K562 (cell line): ENCODE measurements at places on chromosomes 6 and 20. TPM values are rescaled to one million over a fixed set of nuclear protein-coding genes. Genes with fewer than 3 reads are reported as not detected.

Gene DSP
- total RNA-seq = 0.24 and 0.27 TPM in 2 replicates

Gene COMMD7
- total RNA-seq = 39.8 and 41.5 TPM in 2 replicates

Gene RAB32
- total RNA-seq = 10.5 TPM in 2 replicates

Gene HRH3
- not detected in 2 replicates for total RNA-seq

Gene CABLES2
- total RNA-seq = 3.7 and 4.2 TPM in 2 replicates
